Activated CD8-positive, alpha-beta memory T cell treated with anti-CD3 and anti-CD28 coated beads, Interleukin-2, amount 50 U/mL, for 4 hours (primary cell): ENCODE measurements at places on chromosomes 3 and 15.
A peak's percentile ranks its signal among the peaks of the same experiment; 100 is the strongest.

GRCh38 chr15:73948396-73948795 is 22.1 kb downstream of the LOXL1 start:
- DNase-seq: no peak

DNA sequence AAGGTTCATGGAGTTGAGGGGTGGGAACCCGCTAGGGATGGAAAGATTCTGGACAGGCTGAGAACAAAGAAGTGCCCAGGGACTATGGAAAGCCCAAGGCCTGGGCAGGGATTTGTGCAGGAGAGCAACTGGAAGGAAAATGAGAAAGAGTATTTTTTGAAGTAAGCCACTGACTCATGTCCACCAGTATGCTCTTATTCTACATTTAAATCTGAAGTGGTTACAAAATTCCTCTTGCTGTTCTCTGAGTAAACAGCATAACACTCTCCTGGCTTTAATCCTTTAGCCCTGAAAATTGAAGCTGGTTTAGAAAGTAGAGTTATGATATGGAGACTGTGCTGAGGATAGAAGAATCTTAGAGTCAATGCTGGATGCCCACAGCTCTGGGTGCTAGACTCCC is 165.2 kb downstream of the ISL2 start:
- DNase-seq: no peak

DNA sequence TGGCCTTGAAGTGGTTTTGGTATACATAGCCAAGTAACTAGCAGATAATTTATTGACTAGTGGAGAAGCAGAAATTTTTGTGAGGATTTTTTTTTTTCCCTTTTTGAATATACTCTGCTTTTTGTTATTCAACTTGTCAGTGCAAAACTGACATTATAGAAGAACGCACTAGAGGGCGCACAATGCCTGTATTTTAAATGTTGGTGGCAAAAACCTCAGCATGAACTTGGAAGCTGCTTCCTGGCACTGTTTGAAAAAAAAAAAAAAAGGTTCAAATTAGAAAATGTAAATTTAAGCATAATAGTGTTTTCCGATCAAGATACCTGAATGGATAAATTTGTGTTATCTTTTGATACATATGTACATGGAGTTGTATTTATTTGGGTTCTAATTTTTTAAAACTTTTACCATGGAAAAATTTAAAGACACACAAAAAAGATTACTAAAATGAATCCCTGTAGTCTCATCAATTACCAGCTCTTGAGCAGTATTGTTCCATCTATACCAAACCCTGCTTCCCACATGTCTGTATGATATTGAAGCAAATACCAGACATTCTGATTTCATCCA is 56.0 kb downstream of the SLC25A26 start:
- peak; percentile 50 for DNase-seq

- no peak for DNase-seq
These were observed 1085.2 kb upstream of the CADM2 start for GRCh38 chr3:83873550-83873949.

GRCh38 chr3:32423534-32423933 is 31.9 kb downstream of the CMTM7 start:
- no peak for DNase-seq

DNA sequence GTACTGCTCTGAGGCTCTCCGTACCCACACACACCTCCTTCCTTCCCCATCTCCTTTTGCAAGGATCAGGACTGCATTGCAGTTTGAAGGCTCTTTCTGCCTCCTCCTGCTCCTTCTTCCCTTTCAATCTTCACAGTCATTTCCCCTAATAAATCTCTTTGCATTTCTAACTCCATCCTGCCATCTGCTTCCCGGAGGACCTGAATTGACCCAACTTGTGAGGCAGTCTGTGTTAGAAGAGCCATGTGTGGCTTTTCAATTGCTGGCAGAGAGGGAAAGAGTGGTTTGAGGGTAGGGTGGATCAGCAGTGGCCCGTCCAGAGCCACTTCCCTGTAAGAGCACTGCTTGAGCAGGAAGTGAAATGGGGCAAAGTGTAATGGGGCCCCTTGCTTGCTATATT is 35.8 kb downstream of the ANAPC13 start:
- no peak for DNase-seq

- DNase-seq: no peak
These were observed 20.5 kb downstream of the SRPRB start for GRCh38 chr3:133825969-133826727.

DNA sequence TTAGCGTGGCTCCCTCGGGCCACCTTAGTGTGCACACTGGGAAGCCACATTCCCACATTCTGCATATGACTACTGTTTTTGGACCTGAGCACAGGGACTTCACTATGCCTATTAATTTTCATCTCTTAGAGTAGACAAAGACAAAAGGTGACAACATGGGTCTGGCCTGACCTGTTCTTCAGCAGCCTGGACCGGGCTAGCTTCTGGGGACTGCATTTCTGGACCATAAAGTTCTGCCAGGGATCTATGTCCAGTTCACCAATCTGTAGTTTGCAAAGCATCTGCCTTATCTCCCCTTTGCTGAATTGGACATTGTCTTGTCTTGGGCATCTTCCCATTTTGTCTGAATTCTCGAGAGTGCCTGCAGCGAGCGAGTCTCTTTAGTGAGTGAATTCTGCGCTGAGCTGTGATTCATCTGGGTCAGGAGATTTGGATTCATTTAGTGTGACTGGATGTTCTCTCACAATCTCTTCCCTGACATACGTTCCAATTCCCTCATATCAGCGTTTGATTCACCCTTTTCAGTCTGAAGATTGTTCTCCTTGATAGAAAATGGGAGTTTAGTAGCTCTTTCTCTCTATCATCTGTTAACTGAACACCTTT is 112.2 kb upstream of the PLXNA1 start:
- no peak for DNase-seq

GRCh38 chr15:40163657-40164416 is 3.0 kb downstream of the BUB1B start:
- DNase-seq: no peak

GRCh38 chr3:181974198-181974597 is 262.5 kb downstream of the SOX2 start:
- DNase-seq: no peak

GRCh38 chr15:27218426-27218825 is 247.4 kb downstream of the GABRG3 start:
- DNase-seq: no peak

DNA sequence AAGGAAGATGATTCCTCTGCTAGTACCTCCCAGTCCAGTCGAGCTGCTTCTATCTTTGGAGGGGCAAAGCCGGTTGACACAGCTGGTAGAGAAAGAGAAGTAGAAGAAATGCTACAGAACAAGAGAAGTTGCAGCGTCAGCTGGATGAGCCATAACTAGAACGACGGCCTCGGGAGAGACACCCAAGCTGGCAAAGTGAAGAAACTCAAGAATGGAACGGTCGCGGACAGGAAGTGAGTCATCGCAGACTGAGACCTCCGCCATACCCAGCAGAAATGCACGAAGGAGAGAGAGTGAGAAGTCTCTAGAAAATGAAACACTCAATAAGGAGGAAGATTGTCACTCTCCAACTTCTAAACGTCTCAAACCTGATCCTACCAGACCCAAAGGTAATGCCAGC is 19.0 kb upstream of the PARP14 start:
- DNase-seq: no peak

DNA sequence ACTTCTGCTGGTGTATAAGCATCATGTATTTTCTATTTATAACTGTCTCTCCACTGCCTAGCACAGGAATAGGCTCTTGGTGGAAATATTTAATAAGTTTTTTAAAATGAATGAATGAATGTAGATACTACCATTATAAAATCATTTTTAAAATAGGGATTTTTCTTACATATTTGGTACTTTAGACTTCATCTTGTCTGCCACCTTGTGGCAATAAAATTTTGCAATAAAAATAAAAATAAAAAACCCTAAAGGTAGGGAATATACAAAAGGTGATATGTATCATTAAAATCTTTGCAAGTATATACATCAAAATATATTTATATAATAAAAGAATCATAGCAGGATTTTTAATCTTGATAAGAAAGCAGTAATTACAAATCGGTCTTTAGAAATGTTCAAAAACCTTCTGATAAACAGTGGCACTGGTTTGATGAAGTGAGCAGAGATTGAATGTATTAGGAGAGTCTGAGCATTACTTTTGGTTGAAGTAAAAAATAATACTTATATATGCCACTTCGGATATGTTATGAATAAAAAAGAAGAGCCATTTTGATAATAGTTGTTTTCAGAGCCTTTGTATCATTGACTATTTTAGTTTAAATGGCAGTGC is 95.2 kb downstream of the SPATA16 start:
- DNase-seq: no peak

GRCh38 chr3:54321520-54321919 is 199.2 kb downstream of the CACNA2D3 start:
- DNase-seq: no peak

- no peak for DNase-seq
These were observed 123.9 kb downstream of the FOXB1 start for GRCh38 chr15:60128000-60128376.

GRCh38 chr15:96262549-96263489 is 67.7 kb upstream of the NR2F2 start:
- DNase-seq: no peak

DNA sequence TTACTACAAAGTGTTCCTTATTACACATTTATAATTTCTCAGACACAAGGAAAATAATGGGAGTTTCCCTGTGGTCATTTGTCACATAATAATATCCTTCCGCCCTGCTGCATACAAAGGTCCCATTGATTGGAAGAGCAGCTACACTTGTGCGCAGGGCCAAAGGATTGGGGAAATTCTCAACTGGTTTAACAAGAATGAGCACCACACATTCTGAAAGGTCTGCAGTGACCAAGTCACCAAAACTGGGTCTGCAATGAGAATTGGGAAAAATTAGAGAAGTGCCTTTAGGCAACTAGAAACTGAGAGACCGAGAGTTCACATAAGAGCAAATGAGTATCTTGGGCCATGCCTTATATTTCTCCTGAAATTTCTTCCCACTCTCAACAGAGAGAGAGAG is 98.2 kb upstream of the NR2F2 start:
- no peak for DNase-seq

DNA sequence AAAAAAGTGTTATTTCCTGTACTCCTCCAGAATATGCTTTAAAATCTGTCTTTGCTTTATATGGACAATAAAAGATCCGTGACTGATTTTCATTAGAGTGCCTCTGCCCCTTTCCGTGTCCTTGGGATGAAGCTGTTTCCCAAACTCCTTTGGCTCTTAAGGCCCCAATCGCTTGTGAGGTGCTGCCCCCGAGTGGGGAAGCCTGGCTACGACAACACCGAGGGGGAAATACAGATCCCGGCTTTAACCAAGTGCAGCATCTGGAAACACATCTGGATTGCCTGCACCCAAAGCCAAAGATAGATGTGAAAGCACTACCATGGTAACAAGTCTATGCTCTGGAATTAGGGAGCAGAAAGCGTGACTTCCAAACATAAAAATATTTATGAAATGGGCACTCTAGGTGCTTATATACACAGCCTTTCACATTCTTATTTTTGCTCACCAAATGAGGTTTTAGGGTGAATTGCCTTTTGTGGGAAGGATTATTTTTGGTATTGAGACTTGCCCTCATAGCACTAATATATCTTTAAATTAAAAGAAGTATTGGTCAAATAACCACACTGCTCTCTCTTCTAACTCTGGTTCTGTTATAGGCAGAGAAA is 40.6 kb upstream of the ADCY5 start:
- peak; percentile 26 for DNase-seq

GRCh38 chr3:72977060-72977808 is 19.4 kb upstream of the PPP4R2 start:
- DNase-seq: no peak

GRCh38 chr15:38768970-38769369 is 204.4 kb upstream of the RASGRP1 start:
- DNase-seq: no peak

GRCh38 chr15:66897971-66898370 is 167.4 kb upstream of the SMAD3 start:
- DNase-seq: no peak

DNA sequence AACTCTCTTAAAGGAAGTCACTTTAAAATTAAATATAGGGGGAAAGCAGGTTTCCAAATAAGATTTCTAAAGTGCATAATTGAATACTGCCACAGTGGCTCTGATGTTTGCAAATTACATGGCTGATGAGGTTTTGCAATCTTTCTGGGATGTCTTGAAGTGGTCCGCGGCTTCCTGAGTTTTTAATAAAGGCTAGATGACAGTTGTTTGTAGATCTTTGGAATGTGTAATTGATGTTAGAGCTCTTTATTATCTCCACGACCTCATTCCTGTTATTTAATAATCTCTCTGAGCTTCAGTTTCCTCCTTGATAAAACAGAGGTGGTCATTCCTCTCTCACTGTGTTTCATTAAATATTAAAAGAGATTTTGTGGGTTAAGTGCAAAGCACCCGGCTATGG is 27.0 kb upstream of the CEMIP start:
- DNase-seq: no peak

- DNase-seq: no peak
These were observed 139.4 kb upstream of the PFN2 start for GRCh38 chr3:150110097-150110496.

GRCh38 chr15:63015618-63016017 is 26.9 kb upstream of the TPM1 start:
- no peak for DNase-seq

DNA sequence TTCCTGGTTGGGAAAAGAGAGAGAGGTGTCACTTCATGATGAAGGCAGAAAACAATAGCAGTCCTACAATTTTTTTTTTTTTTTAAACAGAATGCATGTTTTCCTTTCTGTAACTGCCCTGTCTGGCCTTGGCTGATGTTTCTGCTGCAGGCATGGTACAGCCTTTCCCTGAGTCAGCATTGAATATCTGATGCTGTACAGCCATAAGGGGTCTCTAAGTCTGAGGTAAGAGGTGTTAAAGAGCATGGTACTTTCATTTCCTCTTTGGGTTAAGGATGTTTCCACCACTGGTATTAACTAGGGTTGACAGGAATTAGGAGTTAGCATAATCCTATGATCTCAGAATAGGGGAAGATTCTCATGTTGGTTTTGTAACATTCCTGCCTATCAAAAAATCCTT is 147.4 kb downstream of the CHST2 start:
- no peak for DNase-seq

- DNase-seq: no peak
These were observed 213.7 kb downstream of the LPP start for GRCh38 chr3:188367678-188368077.

DNA sequence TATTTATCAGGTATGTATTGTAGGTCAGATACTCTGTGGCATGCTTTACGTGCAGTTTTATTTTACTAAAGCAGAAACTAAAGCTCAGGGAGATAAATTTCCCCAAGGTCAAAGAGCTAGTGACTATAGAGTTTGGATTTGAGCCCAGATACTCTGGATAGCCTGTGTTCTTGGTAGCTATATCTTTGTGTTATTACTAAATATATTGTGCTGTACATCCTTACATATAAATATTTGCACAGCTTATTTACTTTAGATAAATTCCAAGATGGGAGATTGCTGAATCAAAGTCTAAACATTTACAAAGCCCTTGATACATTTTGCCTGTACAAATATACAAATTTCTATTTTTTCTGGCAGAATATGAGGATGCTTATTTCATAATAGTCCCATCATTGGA is 660.9 kb upstream of the NAALADL2 start:
- no peak for DNase-seq

- no peak for DNase-seq
These were observed 4.1 kb upstream of the KLF13 start for GRCh38 chr15:31322504-31322903.

GRCh38 chr3:25362118-25362517 is 65.9 kb upstream of the RARB start:
- DNase-seq: no peak
